ENCODE measurements at places on chromosomes 12 and 14.

DNA sequence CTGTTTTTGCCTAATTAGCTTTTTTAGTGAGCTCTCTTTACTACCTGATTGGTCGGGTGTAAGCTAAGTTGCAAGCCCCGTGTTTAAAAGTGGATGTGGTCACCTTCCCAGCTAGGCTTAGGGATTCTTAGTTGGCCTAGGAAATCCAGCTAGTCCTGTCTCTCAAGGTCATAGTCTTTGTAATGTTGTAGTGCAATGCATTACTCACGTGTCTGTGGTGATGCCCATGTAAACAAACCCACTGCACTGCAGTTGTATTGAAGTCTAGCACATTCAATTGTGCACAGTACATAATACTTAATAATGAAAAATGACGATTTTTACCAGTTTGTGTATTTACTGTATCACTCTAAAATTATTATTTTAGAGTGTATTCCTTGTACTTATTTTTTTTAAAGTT is 335.5 kb downstream of the NUAK1 start:
- DNase-seq = no peak

- DNase-seq = peak; percentile 82
Measured at GRCh38 chr14:75654127-75654732, 6.4 kb downstream of the ERG28 start.

GRCh38 chr14:63638493-63638892 is 3.2 kb downstream of the WDR89 start:
- no peak for DNase-seq

GRCh38 chr14:51024377-51024776 is 70.5 kb downstream of the TRIM9 start:
- no peak for DNase-seq

DNA sequence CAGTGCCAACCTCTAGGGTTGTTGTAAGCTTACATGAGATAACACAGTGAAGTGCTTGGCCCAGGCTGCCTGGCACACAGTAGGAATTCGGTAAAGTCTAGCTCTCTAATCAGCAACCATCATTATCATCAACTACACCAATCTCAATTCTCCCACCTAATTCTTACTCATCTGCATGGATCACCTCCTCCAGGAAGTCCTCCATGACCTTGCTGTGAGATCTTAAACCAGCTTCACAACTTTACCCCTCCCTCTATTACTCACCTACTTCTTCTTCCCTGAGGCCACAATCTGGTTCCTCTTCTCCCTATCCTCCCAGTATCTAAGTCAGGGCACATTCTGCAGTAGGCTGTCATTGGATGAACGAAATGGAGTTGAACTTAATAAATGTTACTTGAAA is 67.3 kb downstream of the GSC start:
- DNase-seq = no peak

- no peak for DNase-seq
Measured at GRCh38 chr12:21558100-21558679, 32.1 kb downstream of the SPX start.

GRCh38 chr12:2845280-2845679 is 10.4 kb upstream of the NRIP2 start:
- no peak for DNase-seq

- DNase-seq = no peak
Measured at GRCh38 chr14:103562179-103562428, 353 bp downstream of the BAG5 start.

DNA sequence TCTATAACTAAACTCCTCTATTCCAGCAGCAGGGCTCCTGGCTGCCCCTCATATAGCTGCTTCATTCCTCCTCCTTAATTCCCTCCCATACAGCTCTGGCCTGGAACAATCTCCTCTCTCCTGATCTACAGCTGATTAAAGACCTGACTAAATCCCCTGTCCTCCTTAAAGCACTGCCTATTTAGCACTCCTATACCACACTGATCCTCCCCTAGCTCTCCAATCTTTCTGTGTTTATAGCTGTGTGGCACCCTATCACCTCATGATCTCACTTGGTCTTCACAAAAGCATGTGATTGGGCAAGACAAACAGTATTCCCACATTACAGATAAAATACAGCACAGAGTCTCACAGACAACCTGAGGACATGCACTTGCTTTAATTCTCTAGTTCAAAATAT is 17.4 kb downstream of the FMNL3 start:
- DNase-seq = no peak
